Stimulated activated naive CD4-positive, alpha-beta T cell (primary cell): ENCODE measurements at places on chromosomes 3 and 15.
A peak's percentile ranks its signal among the peaks of the same experiment; 100 is the strongest.

GRCh38 chr3:49611719-49612118 is 57.4 kb downstream of the BSN start:
- DNase-seq, result no peak

DNA sequence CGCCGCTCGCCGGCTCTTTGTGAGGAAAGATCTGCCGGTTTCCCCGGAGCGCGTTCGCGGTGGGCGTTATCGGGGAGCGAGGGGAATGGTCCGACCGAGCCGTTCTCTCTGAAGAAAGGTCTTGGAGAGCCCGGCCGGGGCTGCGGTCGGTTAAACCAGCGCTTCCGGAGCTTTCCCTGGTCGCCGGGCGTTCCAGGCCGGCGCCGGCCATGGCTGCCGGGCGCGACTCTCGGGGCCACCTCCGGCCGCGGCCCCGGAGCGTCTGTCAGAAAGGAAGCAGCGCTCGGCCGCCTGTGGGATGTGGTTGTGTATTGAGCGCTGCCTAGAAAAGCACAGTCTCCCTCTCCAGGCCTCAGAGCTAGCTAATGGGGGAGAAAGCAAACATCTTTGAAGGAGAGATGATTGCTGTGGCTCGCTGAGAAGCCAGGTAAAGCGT is 731 bp downstream of the FYTTD1 start:
- DNase-seq, result peak; percentile 43

DNA sequence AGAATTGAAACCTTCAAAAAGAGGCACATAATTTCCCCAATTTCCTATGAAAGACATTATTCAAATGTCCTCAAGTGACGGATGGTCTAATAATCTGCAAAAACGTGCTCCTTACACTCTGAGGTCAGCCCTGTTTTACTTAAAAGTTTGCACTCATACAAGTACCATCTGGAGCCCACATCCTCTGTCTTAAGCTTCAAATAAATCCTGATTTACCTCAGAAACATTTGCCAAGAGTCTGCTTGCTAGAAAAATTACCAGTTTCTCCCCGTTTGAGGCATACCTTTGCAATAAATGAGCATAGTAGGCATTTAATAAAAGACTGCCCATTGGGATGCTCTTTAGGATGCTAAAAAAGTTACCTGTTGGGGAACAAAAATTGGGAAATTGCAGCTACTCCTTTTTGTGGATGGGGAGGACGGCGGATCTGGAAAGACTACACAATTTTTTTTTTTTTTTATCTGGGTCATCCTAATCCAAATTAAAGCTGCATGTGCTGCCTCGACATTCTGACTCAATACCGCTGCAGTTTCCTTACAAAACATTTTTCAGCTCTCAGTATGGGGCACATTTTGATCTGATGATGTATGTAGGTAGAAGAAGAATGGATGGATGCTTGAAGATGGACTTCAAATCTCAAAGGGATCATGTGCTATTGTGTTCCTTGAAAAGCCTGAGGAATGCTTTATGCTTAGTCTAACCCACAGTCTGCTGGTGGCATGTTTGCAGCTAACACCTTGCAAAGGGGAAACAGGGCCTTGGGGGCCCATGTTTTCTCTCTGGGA is 233.7 kb upstream of the ADAMTS9 start:
- DNase-seq, result no peak

DNA sequence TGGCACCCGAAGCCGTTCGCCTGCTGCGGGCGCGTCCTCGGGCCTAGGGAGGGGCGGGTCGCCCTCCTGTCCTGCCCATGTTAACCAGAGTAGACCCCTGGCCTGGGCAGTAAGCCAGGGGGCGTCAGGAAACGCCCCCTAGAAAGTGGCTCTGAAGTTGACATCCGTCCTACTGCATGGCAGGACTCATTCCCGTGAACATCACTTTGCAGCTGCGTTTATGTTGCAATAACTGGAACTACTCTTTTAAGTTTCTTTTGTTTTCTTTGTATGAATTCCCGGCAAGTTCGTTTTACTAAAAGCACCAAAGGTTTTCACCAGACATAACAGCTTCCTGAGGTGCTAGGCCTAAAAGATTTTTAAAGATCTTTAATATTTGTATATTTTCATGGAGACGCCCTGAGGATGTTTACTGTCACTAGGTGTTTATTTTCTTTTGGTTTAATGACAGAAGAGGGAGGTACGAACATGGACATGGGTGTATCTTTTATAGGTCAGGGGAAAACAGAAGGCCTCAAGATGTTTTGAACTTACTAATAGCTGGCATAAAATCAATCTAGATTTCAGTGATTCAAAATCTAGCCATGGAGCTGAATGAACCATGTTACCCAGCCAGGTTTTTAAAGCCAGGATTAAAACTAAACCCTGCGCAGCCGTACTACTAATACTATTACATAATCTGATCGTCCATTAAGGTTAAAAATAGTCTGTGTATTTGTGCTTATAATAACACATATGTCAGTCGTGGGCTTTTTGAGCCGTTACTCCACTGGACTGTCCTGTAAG is 1.0 kb downstream of the C15orf61 start:
- peak; percentile 47 for DNase-seq

- peak; percentile 24 for DNase-seq
Measured at GRCh38 chr3:33645060-33645647, 72.9 kb downstream of the CLASP2 start.

GRCh38 chr3:4492208-4493013 is 737 bp upstream of the ITPR1 start:
- DNase-seq, result peak; percentile 34
